H9 (cell line): ENCODE measurements at places on chromosomes 6 and 20. TPM values are rescaled to one million over a fixed set of nuclear protein-coding genes. Genes with fewer than 3 reads are reported as not detected.

GSTA2 gene
- not detected in 2 replicates for total RNA-seq

ADGRB3 gene
- total RNA-seq = 0.22 and 0.37 TPM in 2 replicates

OTOR gene
- not detected in 2 replicates for total RNA-seq

TMEM217 gene
- total RNA-seq = 1.1 and 1.4 TPM in 2 replicates

DNA sequence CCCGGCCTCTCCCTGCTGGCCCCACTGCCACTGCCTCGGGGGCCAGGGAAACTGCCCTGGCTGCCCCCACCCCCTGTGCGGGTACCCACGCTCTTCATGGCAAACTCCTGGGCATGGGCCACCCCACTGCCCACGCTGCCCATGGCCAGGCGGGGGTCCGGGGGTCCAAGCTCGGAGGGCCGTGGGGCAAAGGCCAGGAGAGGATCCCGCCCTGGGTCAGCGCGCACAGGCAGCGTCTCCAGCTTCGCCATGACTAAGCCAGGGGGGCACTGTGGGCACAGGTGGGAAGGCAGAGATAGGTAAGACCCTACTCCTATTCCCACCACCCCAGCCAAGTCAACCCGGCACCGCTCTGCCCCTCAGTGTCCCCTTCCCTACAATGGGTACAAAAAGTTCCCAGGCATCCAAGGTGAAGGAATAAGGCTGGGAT is 6.4 kb downstream of the LZTS3 start:
- no peak for DNase-seq
- H3K4me1 ChIP-seq = no peaks in the 10 kb centered on the region; the same call in 1 of the 2 replicates
- peaks cover 7% of the 10 kb centered on the region; the same call in 2 of the 3 replicates for H3K36me3 ChIP-seq
- no peak overlapping the region for H3K4me3 ChIP-seq

- H3K4me1 ChIP-seq = no peaks in the 10 kb centered on the region
- H3K4me3 ChIP-seq = no peak overlapping the region
- no peak overlapping the region for H3K27ac ChIP-seq
Measured at GRCh38 chr20:37207171-37207570, 27.8 kb upstream of the MROH8 start.

DNA sequence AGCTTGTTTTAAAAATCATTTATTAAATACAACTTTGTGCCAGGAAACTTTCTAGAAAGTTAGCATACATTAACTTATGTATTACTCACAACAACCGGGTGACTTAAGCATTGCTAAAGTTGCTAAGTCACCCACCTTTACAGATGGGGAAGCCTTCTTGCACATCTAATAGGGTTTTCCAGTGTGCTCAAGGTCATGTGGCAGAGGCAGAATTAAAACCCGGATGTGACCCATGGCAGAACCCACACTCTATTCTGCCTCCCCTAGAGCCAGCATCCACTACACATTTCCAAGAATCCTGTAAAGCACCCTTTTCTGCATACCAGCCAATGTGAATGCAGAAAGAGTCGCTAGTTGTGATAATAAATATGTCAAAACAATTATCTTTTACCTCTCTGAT is 13.4 kb downstream of the LINC00237 start:
- no peak overlapping the region for H3K27ac ChIP-seq
- H3K4me3 ChIP-seq = no peak overlapping the region
- no peaks in the 10 kb centered on the region for H3K36me3 ChIP-seq
- H3K27me3 ChIP-seq = no peaks in the 10 kb centered on the region
- DNase-seq = no peak

- H3K27ac ChIP-seq = no peak overlapping the region
- H3K36me3 ChIP-seq = peaks cover 24% of the 10 kb centered on the region
- DNase-seq = peak; percentile 82
- peak overlapping the region; percentile 96 for H3K4me3 ChIP-seq
- H3K27me3 ChIP-seq = no peaks in the 10 kb centered on the region
- peaks cover 11% of the 10 kb centered on the region; the same call in 1 of the 2 replicates for H3K4me1 ChIP-seq
Measured at GRCh38 chr20:37526238-37526838, 1.3 kb downstream of the BLCAP start.
